ENCODE measurements at places on chromosomes 16 and 17. TPM values are rescaled to one million over a fixed set of nuclear protein-coding genes. Genes with fewer than 3 reads are reported as not detected.

The C17orf100 gene
- total RNA-seq = 7.3 TPM

The OSBPL7 gene
- total RNA-seq = 16.0 TPM

The GP1BA gene
- not detected for total RNA-seq

The SLC7A5 gene
- total RNA-seq = 7.6 TPM

The XAF1 gene
- 24.3 TPM for total RNA-seq

- DNase-seq = no peak
- H3K27me3 ChIP-seq = no peaks in the 10 kb centered on the region
- no peaks in the 10 kb centered on the region for H3K4me1 ChIP-seq
- no peaks in the 10 kb centered on the region for H3K36me3 ChIP-seq
- no peak overlapping the region for H3K4me3 ChIP-seq
These were observed 1950.1 kb downstream of the TP53TG3F start for GRCh38 chr16:35409503-35409902.

DNA sequence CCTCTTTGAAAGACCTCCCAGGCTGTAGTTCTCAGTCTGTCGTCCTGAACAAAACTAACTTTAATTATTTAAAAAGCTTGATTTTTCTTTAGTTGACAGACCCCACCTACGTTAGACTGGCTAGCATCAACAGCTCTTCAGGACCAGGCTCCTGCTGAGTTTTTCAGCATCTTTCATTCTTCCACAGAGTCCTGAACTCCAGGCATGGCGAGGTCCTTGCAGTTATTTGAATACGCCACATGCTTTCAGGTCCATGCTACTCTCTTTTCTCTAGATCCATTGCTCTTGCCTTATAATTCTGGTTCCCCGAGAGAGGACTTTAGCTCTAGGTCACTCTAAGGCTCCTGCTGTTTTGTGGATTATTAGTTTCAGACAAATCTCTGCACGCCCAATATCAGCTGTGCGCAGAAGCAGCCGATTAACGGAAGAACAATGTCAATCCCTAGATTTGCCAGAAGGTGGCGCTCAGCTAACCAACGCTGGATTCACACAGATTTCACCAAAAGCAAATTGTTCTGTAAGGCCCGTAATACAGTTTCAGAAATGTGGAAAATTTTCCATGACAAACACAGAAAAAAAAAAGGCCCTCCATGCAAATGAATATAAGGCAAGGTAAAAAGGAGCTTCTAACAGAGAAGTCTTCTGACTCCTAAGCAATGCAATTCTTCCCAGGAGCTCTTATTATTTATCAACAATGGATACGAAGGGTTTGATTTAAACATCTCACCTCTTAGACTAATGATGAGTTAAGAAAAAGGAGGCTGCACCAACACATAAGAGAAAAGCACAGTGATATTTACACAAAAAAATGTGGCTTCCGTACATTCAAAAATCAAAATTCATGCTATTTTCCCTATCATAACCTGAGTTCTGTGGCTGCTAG lies 33.5 kb upstream of the BCO1 start:
- no peaks in the 10 kb centered on the region for H3K27me3 ChIP-seq
- no peaks in the 10 kb centered on the region for H3K36me3 ChIP-seq
- no peak for DNase-seq
- H3K4me3 ChIP-seq = no peak overlapping the region
- H3K4me1 ChIP-seq = no peaks in the 10 kb centered on the region

- H3K4me3 ChIP-seq = peak overlapping the region; percentile 40
- H3K27me3 ChIP-seq = no peaks in the 10 kb centered on the region
- peak overlapping the region; percentile 39 for H3K27ac ChIP-seq
- no peaks in the 10 kb centered on the region for H3K36me3 ChIP-seq
- DNase-seq = peak; percentile 49
- peaks cover 33% of the 10 kb centered on the region for H3K4me1 ChIP-seq
These were observed 2.5 kb upstream of the CDH3 start for GRCh38 chr16:68642436-68643101.

GRCh38 chr16:50247906-50248608 lies 18.3 kb upstream of the ADCY7 start:
- no peak for DNase-seq
- H3K4me3 ChIP-seq = no peak overlapping the region
- H3K4me1 ChIP-seq = peaks cover 59% of the 10 kb centered on the region
- H3K36me3 ChIP-seq = no peaks in the 10 kb centered on the region
- H3K27ac ChIP-seq = peak overlapping the region; percentile 40

GRCh38 chr16:68059804-68060203 lies 25.4 kb upstream of the NFATC3 start:
- peaks cover 27% of the 10 kb centered on the region for H3K36me3 ChIP-seq
- no peaks in the 10 kb centered on the region for H3K27me3 ChIP-seq
- no peak overlapping the region for H3K27ac ChIP-seq
- H3K4me3 ChIP-seq = no peak overlapping the region
- peaks cover 36% of the 10 kb centered on the region for H3K4me1 ChIP-seq
- DNase-seq = no peak

GRCh38 chr16:51951668-51952298 lies 595.2 kb downstream of the TOX3 start:
- no peaks in the 10 kb centered on the region for H3K36me3 ChIP-seq
- H3K4me1 ChIP-seq = no peaks in the 10 kb centered on the region
- no peak overlapping the region for H3K4me3 ChIP-seq
- no peak overlapping the region for H3K27ac ChIP-seq
- DNase-seq = no peak
- H3K27me3 ChIP-seq = no peaks in the 10 kb centered on the region

- no peaks in the 10 kb centered on the region for H3K4me1 ChIP-seq
- no peak for DNase-seq
- no peak overlapping the region for H3K4me3 ChIP-seq
- H3K27me3 ChIP-seq = no peaks in the 10 kb centered on the region
These were observed 29.7 kb upstream of the WSCD1 start for GRCh38 chr17:6040504-6040903.

- no peak overlapping the region for H3K4me3 ChIP-seq
- DNase-seq = peak; percentile 57
These were observed 21.5 kb downstream of the SRP68 start for GRCh38 chr17:76050538-76051467.

DNA sequence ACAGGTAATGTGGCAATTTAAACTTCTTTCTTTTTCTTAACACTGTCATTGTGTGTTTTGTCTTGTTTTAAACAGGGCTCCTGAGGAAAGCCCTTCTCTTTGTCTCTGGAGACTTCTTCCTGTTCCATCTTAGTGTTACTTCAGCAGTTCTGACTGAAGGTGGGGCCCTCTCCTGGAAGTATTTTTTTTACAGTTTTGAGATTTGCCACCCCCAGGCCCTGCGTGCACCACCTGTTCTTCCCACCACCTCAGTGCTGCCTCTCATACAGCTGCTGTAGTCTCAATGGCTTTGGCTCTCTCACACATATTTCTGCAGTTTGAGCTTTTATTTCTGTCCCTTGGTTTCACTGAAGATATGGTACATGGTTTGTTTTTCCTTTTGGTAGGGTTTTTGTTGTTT lies 52.5 kb upstream of the ALDH3A1 start:
- H3K27ac ChIP-seq = no peak overlapping the region
- H3K27me3 ChIP-seq = no peaks in the 10 kb centered on the region
- no peak for DNase-seq
- H3K36me3 ChIP-seq = peaks cover 75% of the 10 kb centered on the region
- no peak overlapping the region for H3K4me3 ChIP-seq

DNA sequence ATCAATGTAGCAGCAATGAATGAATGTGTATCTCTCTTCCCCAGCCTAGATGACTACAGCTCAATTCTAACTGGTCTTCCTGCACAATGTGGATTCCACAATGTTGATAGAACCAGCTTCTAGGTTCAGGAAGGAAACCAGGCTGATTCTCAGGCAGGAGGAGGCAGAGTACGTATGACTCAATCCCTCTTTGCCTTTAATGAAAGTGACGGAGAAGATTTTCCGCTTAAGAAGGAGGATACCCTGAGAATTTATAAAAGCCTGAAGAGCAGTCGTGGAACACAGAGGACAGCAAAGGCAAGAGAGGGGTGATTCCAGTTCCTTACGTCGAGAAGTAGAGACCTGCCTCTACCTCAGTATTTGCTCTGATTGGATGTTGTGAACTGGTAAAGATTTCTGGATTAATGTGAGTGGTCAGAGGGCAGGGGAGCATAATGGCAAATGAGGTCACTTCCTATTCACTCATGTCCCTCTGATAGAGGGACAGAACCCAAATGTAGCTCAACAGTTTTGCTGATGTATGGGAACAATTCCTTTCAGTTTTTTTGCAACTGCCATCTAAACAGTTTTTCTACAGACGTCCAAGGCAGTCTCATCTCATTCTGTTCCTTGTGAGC lies 15.0 kb upstream of the SLC16A11 start:
- H3K4me1 ChIP-seq = no peaks in the 10 kb centered on the region
- H3K4me3 ChIP-seq = no peak overlapping the region
- H3K36me3 ChIP-seq = no peaks in the 10 kb centered on the region
- DNase-seq = no peak
- H3K27me3 ChIP-seq = no peaks in the 10 kb centered on the region

- no peak for DNase-seq
- no peak overlapping the region for H3K27ac ChIP-seq
- no peaks in the 10 kb centered on the region for H3K4me1 ChIP-seq
- no peaks in the 10 kb centered on the region for H3K27me3 ChIP-seq
- no peak overlapping the region for H3K4me3 ChIP-seq
These were observed 103.1 kb downstream of the STX8 start for GRCh38 chr17:9472541-9472940.

GRCh38 chr16:86975445-86975844 lies 341.7 kb downstream of the C16orf95 start:
- H3K27me3 ChIP-seq = no peaks in the 10 kb centered on the region
- no peaks in the 10 kb centered on the region for H3K36me3 ChIP-seq
- no peak for DNase-seq
- no peak overlapping the region for H3K27ac ChIP-seq
- no peaks in the 10 kb centered on the region for H3K4me1 ChIP-seq
- no peak overlapping the region for H3K4me3 ChIP-seq

GRCh38 chr16:9260666-9261065 lies 169.2 kb downstream of the HAPSTR1 start:
- H3K4me3 ChIP-seq = no peak overlapping the region
- no peaks in the 10 kb centered on the region for H3K27me3 ChIP-seq
- no peak for DNase-seq

GRCh38 chr17:56756536-56756935 lies 77.2 kb downstream of the C17orf67 start:
- peaks cover 6% of the 10 kb centered on the region for H3K4me1 ChIP-seq
- no peaks in the 10 kb centered on the region for H3K27me3 ChIP-seq
- H3K27ac ChIP-seq = no peak overlapping the region
- no peak overlapping the region for H3K4me3 ChIP-seq
- H3K36me3 ChIP-seq = no peaks in the 10 kb centered on the region

DNA sequence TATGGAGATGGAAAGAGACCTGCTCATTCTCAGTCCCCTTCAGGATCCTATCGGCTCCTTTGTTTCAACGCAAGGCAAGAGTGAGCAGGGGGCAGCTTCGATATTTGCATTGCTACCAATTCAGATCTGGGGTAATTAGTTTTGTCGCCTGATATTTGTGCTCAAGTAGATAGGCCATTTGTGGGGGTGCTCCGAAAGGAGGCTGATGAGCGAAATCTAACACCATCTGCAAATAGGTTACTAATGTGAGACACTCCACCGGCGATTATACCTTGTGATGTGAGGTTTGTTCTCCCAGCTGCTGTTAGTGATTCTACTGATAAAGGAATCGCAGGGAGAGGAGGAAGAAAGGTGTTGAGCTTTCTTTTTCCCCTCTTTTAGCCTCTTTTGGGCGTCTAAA lies 31.5 kb downstream of the WSCD1 start:
- no peak for DNase-seq
- no peaks in the 10 kb centered on the region for H3K36me3 ChIP-seq
- H3K27me3 ChIP-seq = no peaks in the 10 kb centered on the region
- H3K4me3 ChIP-seq = no peak overlapping the region
- H3K4me1 ChIP-seq = peaks cover 3% of the 10 kb centered on the region

All from upper lobe of left lung (tissue), 6 donors.